ENCODE measurements at places on chromosomes 4 and X. TPM values are rescaled to one million over a fixed set of nuclear protein-coding genes. Genes with fewer than 3 reads are reported as not detected.
A peak's percentile ranks its signal among the peaks of the same experiment; 100 is the strongest.

GRCh38 chrX:9466124-9466495 is 1.3 kb downstream of the TBL1X start:
- H3K27ac ChIP-seq: peak overlapping the region; percentile 78
- DNase-seq: peak; percentile 37
- H3K27me3 ChIP-seq: no peaks in the 10 kb centered on the region
- peak overlapping the region; percentile 76 for H3K4me3 ChIP-seq
- peaks cover 40% of the 10 kb centered on the region for H3K4me1 ChIP-seq
- H3K36me3 ChIP-seq: peaks cover 8% of the 10 kb centered on the region

DNA sequence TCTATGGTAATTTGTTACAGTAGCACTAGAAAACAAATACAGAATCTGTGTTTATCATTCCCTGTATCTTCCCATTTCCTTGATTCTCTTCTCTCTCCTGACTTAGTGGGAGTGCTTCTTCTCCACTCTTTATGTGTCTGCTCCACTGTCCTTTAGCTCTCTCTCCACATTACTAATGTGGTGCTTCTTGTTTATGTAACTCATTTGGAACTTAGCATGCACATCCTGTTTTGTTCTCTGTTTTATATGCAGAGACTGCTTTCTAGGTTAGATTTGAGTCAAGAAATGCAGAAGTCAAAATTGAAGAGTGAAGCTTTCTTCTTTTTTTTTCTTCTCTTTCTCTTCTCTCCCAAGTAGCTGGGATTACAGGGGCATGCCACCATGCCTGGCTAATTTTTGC is 25.9 kb downstream of the ADH1A start:
- DNase-seq: no peak
- H3K4me3 ChIP-seq: no peak overlapping the region
- H3K27me3 ChIP-seq: no peaks in the 10 kb centered on the region
- no peaks in the 10 kb centered on the region for H3K36me3 ChIP-seq

DNA sequence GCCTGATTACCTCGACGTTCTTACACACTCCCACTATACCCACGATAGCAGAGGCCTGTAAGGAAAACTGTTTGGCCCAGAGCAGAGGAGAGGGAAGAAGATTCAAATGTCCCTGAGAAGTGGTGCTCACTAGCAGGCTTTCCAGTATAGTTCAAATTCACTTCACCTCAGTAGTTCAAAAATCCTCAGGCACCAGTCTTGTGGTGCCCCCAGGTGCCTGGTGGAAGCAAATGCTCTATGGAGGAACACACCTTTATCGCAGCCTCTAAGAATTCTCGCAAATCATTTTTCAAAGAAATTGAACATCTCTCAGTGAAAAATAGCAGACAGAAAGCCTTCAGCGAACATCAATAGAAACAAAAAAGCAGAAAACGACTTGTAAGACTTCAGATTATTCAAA is 12.2 kb upstream of the MTMR1 start:
- H3K4me3 ChIP-seq: no peak overlapping the region
- no peak overlapping the region for H3K27ac ChIP-seq
- no peaks in the 10 kb centered on the region for H3K36me3 ChIP-seq
- H3K4me1 ChIP-seq: peaks cover 2% of the 10 kb centered on the region
- peak; percentile 18 for DNase-seq

- no peak overlapping the region for H3K27ac ChIP-seq
- H3K4me1 ChIP-seq: no peaks in the 10 kb centered on the region
- DNase-seq: no peak
- H3K4me3 ChIP-seq: no peak overlapping the region
- H3K27me3 ChIP-seq: no peaks in the 10 kb centered on the region
Measured at GRCh38 chr4:61468024-61468720, 268.0 kb downstream of the ADGRL3 start.

KIAA1210 gene
- not detected for total RNA-seq

TMEM128 gene
- total RNA-seq: 19.4 TPM

ADGRG4 gene
- total RNA-seq: not detected

MFAP3L gene
- 0.68 TPM for total RNA-seq
